ENCODE measurements at places on chromosomes 11 and 22.
A peak's percentile ranks its signal among the peaks of the same experiment; 100 is the strongest.

DNA sequence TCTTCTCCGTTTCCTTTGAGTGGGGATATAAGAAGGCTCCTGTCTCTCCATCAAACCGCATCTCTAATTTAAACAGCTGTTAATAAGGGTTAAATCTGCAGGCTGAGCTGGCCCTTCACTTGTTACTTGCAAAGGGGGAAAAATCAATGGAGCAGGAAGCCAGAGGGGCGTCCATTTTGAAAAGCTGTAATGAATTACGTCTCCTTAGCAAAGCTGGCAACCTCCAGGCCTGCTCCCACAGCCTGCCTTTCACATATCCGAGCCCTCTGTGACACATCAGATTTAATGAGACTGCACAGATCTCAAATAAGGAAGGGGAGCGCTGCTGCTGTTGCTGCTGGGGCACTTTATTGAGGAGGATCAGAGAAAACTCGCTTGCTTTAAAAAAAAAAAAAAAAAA lies 320.8 kb downstream of the BLID start:
- no peaks in the 10 kb centered on the region for H3K4me1 ChIP-seq
- H3K27ac ChIP-seq: no peak overlapping the region
- peaks cover 6% of the 10 kb centered on the region for H3K27me3 ChIP-seq
- no peak for DNase-seq

- peaks cover 1% of the 10 kb centered on the region for H3K4me1 ChIP-seq
- H3K27me3 ChIP-seq: no peaks in the 10 kb centered on the region
- peaks cover 24% of the 10 kb centered on the region for H3K36me3 ChIP-seq
- DNase-seq: no peak
- no peak overlapping the region for H3K27ac ChIP-seq
These were observed 352.9 kb downstream of the CTTN start for GRCh38 chr11:70751142-70751734.

- H3K27ac ChIP-seq: no peak overlapping the region
- H3K36me3 ChIP-seq: no peaks in the 10 kb centered on the region
- H3K4me3 ChIP-seq: no peak overlapping the region
- DNase-seq: no peak
These were observed 12.3 kb downstream of the PAX6 start for GRCh38 chr11:31798554-31799434.

GRCh38 chr11:119316729-119317591 lies at the start of gene MCAM:
Gene MCAM, minus strand, starts transcription at chr11:119317130. Its CDS starts 29 bp downstream, at chr11:119317101.
- H3K4me3 ChIP-seq: peak within 1 kb of the TSS; percentile 61
- H3K27ac ChIP-seq: no peak within 1 kb of the TSS
- peaks cover 46% of the 10 kb centered on the region for H3K27me3 ChIP-seq
- peaks cover 1% of the 10 kb centered on the region for H3K36me3 ChIP-seq
- H3K4me1 ChIP-seq: peaks cover 20% of the 10 kb centered on the region
- no peak for DNase-seq

DNA sequence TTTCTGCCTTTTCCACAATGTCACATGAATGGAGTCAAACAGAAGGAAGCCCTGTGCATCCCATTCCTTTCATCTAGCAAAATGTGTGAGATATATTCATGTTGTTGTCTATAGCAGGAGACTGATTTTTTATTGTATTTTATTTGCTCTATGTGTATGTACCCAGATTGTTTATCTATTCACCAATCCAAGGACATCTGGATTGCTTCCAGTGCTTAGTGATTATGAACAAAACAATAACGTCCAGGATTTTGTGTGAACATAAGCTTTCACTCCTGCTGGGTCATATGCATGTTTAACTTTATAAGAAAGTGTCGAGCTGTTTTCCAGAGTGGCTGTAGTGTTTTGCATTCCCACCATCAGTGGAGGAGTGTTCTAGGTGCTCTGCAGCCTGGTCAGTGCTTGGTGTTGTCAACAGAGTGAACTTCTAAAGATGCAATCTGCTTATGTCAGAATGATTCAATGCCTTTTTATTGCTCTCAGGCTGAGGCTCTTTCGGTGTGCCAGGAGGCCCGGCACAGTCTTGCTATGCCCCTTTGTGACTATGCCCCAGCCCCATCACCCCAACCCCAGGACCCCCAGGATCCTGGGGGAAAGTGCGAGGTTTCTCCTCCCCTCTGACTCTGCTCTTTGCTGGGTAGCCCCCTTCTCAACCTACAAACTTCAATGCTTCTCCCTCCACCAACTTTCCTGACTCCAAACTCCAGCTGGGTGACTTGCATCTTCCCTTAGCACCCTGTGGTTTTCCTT lies 19.9 kb upstream of the SYT13 start:
- DNase-seq: no peak
- no peaks in the 10 kb centered on the region for H3K36me3 ChIP-seq
- no peak overlapping the region for H3K27ac ChIP-seq
- H3K4me1 ChIP-seq: peaks cover 6% of the 10 kb centered on the region
- peaks cover 20% of the 10 kb centered on the region for H3K27me3 ChIP-seq
- H3K4me3 ChIP-seq: no peak overlapping the region

GRCh38 chr11:47233989-47234668 lies 14.5 kb downstream of the ACP2 start:
- no peak overlapping the region for H3K4me3 ChIP-seq
- H3K36me3 ChIP-seq: peaks cover 3% of the 10 kb centered on the region
- peak overlapping the region; percentile 67 for H3K27ac ChIP-seq
- H3K27me3 ChIP-seq: no peaks in the 10 kb centered on the region
- H3K4me1 ChIP-seq: no peaks in the 10 kb centered on the region
- no peak for DNase-seq

- DNase-seq: no peak
- H3K27me3 ChIP-seq: peaks cover 1% of the 10 kb centered on the region
- H3K27ac ChIP-seq: no peak overlapping the region
- H3K36me3 ChIP-seq: no peaks in the 10 kb centered on the region
These were observed 27.2 kb upstream of the A4GALT start for GRCh38 chr22:42747701-42748513.
